ENCODE measurements at places on chromosomes 4 and X.

DNA sequence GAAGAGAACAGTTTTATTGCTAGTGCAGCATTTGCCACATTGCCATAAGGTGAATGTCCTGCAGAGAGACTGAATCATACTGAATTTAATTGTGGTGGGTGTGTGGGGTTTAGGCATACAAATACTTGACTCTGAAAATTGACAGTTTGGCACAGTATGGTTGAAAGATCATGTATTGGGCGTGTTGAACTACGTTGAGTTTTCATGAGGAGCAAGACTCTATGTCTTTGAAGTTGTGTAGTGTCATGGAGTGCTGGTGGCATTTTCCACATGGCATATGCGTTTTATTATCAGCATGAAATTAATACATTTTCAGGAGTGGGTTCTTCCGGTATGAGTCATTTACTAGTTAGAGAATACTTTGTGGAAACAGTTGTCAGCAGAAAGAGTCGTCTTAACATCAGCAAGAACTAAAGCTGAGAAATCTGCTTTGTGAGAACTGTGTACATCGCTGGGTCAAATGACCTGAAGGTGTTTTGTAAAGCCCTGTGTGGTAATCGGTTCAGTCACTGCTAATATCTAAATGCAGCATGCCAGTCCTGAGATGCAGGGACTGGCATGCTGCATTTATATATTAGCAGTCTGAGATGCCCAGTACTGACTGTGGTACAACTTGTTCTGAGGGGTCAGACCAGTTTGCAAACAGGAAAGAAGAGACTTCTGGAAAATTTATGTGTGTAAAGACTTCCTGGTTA lies 50.3 kb downstream of the ARHGAP10 start:
- no peak for DNase-seq

DNA sequence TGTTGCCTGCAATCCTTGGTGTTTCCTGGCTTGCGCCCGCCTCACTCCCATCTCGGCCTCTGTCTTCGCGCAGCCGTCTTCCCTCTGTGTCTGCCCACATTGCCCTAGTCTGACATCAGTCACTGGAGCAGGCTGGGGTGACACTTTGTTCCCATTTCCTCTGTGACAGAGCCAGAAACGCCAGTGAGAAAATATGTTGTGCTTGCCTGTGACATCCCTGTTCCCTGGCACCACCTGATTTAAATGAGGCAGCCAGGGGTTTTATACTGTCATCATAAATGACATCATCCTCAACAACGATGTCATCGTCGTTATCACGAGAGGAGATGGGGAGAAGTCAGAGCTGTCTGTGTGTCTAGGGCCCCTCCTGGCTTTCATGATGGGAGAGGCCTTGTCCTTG lies 29.1 kb downstream of the ZNF185 start:
- no peak for DNase-seq

DNA sequence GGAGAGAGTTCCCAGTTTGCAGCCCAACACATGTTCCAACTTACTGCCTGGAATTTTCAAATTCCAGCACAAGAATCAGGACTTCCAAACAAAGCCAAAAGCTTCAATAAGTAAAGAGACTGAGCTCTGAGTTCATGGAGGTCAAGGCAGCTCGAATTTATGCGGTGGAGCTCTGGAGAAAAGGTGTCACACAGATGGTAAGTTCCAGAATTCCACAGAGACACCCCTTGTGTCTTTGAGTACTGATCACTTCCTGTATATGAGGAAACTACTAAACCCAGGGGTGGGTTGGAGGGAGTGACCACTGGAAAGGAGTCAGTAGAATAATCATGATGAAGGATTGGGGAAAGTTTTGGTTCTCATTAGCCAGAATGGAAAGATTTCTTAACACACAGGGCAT lies 118.5 kb upstream of the GUCY1A1 start:
- no peak for DNase-seq

- no peak for DNase-seq
Measured at GRCh38 chr4:113179996-113180395, 130.5 kb downstream of the ANK2 start.

DNA sequence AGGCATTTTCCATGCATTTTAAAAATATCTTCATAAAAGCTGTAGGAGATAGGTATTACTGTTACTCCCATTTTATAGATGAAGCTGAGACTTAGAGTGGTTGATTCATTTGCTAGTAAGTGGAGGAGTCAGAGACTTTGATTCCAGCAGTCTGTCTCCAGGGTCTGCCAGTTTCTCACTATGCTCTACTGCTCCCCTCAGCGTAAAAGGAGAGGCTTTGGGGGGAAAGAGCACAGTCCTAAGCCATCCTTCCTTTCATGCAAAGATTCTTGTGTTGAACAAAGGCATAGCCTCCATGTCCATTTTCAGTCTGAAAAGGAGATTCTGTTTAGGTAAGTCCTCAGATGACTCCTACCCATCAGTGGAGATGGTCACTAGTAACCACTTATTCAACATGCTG lies 117.7 kb upstream of the TMEM150C start:
- no peak for DNase-seq

- no peak for DNase-seq
Measured at GRCh38 chr4:7964890-7965662, 25.4 kb upstream of the AFAP1 start.

DNA sequence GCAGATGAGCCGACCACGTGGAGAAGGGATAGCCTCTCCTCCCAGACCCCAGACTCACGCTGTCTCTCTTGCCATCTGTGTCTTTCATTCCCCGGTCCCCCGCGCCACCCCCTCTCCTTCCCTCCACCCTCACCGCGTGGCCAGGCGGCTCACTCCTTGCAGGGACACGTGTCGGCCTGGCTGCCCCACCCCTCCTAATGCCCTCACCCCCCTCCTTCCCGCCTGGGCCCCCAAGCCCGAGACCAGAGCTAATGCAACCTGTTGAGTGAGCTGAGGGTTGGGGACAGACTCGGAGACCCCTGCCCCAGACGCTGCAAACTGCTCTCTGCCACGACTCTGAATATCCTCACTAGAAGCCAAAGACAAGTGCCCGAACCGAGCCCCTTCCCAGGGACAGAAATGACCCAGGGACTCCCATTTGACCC lies 1.8 kb downstream of the SLC38A5 start:
- DNase-seq: no peak

DNA sequence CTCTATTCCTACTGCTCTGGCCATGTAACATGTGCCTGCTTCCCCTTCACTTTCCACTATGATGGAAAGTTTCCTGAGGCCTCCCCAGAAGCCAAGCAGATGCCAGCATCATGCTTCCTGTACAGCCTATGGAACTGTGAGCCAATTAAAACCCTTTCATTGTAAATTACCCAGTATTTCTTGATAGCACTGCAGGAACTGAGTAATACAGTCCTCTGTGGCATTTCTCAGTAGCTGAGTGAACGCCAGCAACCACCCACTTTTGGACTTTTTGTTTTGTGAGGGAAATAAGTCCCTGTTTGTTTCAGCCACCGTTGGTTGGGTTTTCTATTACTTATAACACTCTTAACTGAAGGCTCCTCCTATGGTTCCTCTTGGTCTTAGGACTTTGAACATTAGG lies 104.1 kb downstream of the C4orf51 start:
- DNase-seq: no peak

DNA sequence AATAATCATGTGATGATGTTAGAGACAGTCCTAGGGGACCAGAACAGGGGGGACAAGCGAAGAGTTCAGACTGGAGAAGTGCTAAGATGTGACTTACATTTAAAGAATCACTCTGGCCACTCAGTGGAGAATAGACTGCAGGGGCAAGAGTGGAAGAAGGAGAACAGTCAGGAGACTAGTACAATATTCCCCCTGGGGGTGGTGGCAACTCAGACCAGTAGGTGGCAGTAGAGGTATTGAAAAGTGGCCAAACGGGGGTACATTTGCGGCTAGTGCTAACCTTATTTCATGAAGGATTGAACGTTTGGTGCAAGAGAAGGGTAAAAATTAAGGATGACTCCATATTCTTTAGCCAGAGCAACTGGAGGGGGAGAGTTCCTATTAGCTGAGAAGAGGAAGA lies 2.7 kb upstream of the BMX start:
- DNase-seq: peak; percentile 3

DNA sequence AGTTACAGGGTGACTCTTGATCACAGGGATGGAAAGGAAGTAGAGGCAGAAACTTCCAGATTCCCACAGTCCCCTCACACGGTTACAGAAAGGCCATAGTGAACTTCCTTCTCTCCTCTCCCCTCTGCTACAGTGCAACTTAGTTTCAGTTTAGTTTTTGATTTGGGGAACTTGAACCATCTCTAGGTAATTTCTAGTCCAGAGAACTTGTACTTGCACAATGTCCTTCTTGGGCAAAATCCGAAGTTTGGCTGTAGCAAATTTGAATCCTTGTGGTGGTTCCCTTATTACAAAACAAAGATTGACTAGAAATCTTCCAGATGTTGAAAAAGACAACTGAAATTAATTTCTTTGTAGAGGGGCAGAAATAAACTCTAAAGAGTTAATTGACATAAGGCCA lies 1.2 kb upstream of the BLTP1 start:
- DNase-seq: no peak

DNA sequence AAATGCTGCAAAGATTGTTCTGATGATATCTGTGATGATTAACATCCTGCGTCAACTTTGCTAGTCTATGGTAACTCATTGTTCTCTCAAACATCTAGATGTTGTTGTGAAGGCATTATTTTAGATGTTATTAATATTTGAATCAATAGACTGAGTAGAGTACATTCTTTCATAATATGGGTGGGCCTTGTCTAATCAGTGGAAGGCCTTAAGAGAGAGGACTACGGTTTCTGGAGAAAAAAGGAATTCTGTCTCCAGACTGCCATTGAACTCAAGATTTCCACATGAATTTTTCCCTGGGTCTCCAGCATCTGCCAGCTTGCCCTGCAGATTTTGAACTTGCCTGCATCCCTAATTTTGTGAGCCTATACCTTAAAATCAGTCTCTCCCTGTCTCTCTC lies 2381.1 kb upstream of the AGA start:
- DNase-seq: no peak

GRCh38 chr4:109912706-109913595 lies at the start of gene EGF:
Gene EGF (plus strand): TSS chr4:109912883. CDS start chr4:109913336, 453 bp downstream.
- no peak for DNase-seq

GRCh38 chr4:52051615-52052474 lies 741 bp downstream of the SPATA18 start:
- DNase-seq: no peak

DNA sequence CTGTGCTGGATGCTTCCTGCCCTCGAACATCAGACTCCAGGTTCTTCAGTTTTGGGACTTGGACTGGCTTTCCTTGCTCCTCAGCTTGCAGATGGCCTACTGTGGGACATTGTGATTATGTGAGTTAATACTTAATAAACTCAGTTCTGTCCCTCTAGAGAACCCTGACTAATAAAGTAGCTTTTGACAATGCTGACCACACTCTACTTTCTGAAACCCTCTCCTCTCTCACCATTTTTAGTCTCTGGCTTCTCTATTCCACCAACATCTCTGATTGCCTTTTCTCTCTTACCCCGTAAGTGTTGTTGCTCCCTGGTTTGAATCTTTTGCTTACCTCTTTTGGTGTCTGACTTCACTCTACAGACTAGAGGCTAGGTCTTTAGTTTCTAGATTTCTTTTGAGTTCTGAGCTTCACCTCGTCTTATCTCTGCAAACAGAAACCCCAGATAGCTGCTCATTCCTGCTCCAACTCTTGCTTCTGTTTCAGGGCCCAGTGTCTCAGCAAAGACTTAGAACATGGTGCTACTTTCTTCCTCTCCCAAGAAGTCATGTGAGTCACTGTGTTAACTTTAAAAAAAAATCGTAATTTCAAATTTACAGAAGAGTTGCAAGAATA lies 11.4 kb downstream of the TMSB4X start:
- DNase-seq: no peak

Measured in DMS79 treated with DMSO at 0.1 percent for 48 hours (cell line).